Activated naive CD4-positive, alpha-beta T cell treated with anti-CD3 and anti-CD28 coated beads, Interleukin-2, amount 10 ng/mL, durations not matched to agents 7 days and 5 days (primary cell): ENCODE measurements at places on chromosomes 4 and X.

DNA sequence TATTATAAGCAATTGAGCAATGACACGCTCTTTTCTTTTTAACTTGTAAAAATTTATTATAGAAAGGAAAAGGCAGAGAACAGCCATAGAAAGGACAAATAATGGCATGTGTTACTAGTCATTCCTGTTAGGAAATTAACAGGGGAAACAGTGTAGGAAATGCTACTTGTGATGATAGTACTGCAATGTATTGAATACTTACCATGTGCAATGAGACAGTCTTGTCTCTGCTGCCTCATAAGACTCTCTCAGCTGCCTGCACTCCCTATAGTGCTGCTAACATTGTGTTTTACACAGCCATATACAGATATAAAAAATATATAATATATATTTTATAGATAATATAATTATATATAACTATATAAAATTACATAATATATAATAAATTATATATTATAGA lies 62.3 kb upstream of the SHOX start:
- no peaks in the 10 kb centered on the region for H3K27me3 ChIP-seq
- H3K4me1 ChIP-seq, result no peaks in the 10 kb centered on the region
- DNase-seq, result no peak
- H3K36me3 ChIP-seq, result no peaks in the 10 kb centered on the region

GRCh38 chr4:164765833-164766232 lies 11.9 kb downstream of the SMIM31 start:
- H3K27ac ChIP-seq, result no peak overlapping the region
- H3K27me3 ChIP-seq, result peaks cover 6% of the 10 kb centered on the region
- H3K36me3 ChIP-seq, result no peaks in the 10 kb centered on the region
- H3K4me1 ChIP-seq, result no peaks in the 10 kb centered on the region
- no peak for DNase-seq

DNA sequence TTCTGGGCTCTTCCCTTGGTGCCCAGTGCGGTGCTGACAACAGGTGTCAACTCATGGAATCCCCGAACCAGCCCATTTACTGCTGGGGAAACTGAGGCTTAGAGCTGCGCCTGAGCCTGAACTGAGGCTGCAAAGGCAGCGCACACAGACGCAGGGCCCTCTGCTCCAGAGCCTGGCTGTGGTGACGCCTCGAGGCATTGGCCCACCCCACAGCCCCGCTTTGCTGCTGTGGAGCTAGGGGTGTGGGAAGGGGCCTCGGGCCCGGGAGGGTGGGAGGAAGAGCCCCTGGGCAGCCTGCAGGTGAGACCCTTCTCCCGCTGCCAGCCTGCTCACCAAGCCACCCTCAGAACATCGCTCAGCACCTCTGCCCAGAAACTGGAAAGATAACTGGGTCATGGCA lies 97.4 kb upstream of the LRPAP1 start:
- no peaks in the 10 kb centered on the region for H3K36me3 ChIP-seq
- no peak for DNase-seq
- no peak overlapping the region for H3K4me3 ChIP-seq
- H3K27ac ChIP-seq, result no peak overlapping the region

GRCh38 chrX:128739539-128739938 lies 687.3 kb upstream of the ACTRT1 start:
- no peaks in the 10 kb centered on the region for H3K4me1 ChIP-seq
- DNase-seq, result no peak
- H3K27me3 ChIP-seq, result no peaks in the 10 kb centered on the region
- no peaks in the 10 kb centered on the region for H3K36me3 ChIP-seq
- no peak overlapping the region for H3K4me3 ChIP-seq
- H3K27ac ChIP-seq, result no peak overlapping the region

DNA sequence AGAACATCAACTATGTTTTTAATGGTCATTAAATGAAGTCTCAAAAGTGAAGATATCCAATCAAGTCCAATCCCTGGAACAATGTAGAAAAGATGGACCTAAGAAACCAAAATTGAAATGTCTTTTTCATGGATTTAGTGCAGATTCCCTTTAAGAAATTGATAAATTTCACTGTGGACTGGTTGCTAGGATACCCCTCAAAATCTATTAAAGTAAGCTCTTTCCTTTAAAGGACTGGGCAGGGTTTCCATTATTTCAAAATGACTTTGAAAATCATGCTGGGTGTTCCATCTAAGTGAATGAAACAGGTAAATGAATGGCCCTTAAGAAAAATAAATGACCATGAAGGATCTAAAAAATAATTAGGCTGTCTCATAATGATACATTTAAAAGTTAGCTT lies 28.6 kb downstream of the PLRG1 start:
- H3K27me3 ChIP-seq, result peaks cover 32% of the 10 kb centered on the region
- H3K27ac ChIP-seq, result no peak overlapping the region
- peaks cover 2% of the 10 kb centered on the region for H3K4me1 ChIP-seq
- no peak overlapping the region for H3K4me3 ChIP-seq

DNA sequence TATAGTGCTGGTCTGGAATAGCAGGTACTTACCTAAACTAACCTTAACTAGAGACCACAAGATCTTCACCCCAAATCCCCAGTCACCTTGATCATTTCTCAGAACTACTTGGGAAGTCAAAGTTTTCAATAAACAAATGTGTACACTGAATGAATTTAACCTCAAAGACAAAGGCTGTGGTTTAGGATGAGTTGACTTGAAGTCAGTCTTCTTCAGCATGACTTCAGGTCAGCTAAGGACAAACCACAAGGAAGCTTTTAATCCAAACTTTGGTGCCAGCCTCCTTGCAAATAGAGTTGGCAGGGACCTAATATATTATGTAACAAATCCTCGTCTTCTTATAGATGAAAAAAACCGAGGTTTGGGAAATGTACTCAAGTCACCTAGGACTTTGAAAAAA lies 21.2 kb upstream of the VCX2 start:
- no peaks in the 10 kb centered on the region for H3K36me3 ChIP-seq
- no peak overlapping the region for H3K27ac ChIP-seq
- no peak for DNase-seq
- H3K27me3 ChIP-seq, result no peaks in the 10 kb centered on the region
- H3K4me3 ChIP-seq, result no peak overlapping the region

- H3K27ac ChIP-seq, result no peak overlapping the region
- no peaks in the 10 kb centered on the region for H3K4me1 ChIP-seq
- DNase-seq, result no peak
- no peaks in the 10 kb centered on the region for H3K36me3 ChIP-seq
- no peaks in the 10 kb centered on the region for H3K27me3 ChIP-seq
Measured at GRCh38 chr4:119715490-119716445, 87.2 kb upstream of the PDE5A start.

- no peak overlapping the region for H3K27ac ChIP-seq
- H3K27me3 ChIP-seq, result no peaks in the 10 kb centered on the region
- no peak for DNase-seq
- H3K4me1 ChIP-seq, result no peaks in the 10 kb centered on the region
Measured at GRCh38 chr4:166512267-166512666, 639.2 kb downstream of the TLL1 start.

- H3K27me3 ChIP-seq, result no peaks in the 10 kb centered on the region
- no peak overlapping the region for H3K4me3 ChIP-seq
- H3K27ac ChIP-seq, result no peak overlapping the region
- no peaks in the 10 kb centered on the region for H3K4me1 ChIP-seq
- H3K36me3 ChIP-seq, result no peaks in the 10 kb centered on the region
Measured at GRCh38 chrX:43313035-43313434, 343.1 kb upstream of the MAOA start.

- H3K27me3 ChIP-seq, result no peaks in the 10 kb centered on the region
- no peak for DNase-seq
- peaks cover 15% of the 10 kb centered on the region for H3K4me1 ChIP-seq
Measured at GRCh38 chrX:139905051-139905450, 27.8 kb downstream of the ATP11C start.

DNA sequence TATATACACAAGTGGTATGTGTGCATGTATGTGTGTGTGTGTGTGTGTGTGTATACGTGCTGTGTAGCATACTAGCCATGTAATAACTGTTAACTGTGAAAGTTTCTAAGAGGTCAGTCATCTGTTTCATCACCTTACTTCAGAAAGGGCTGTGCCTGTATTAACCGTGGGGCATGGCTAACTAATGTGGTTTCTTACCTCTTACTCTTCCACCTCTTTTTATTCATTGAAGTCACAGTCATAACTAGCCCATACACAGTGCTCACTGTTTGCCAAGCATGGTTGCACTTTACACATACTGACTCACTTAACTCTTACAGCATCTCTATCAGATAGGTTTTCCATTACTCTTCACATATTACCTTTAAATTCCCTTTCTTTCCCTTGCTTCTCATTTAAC lies 23.7 kb upstream of the LRAT start:
- H3K4me3 ChIP-seq, result no peak overlapping the region
- peaks cover 13% of the 10 kb centered on the region for H3K4me1 ChIP-seq
- no peaks in the 10 kb centered on the region for H3K27me3 ChIP-seq
- no peak overlapping the region for H3K27ac ChIP-seq

- H3K27me3 ChIP-seq, result peaks cover 53% of the 10 kb centered on the region
- H3K4me1 ChIP-seq, result no peaks in the 10 kb centered on the region
- H3K36me3 ChIP-seq, result no peaks in the 10 kb centered on the region
- no peak for DNase-seq
- no peak within 1 kb of the TSS for H3K27ac ChIP-seq
Measured at GRCh38 chr4:8592366-8593263, at the start of gene CPZ. CPZ (plus strand) TSS chr4:8592765; CDS start chr4:8592834, 69 bp downstream.

GRCh38 chr4:145061318-145061920 lies 36.6 kb downstream of the ANAPC10 start:
- peaks cover 19% of the 10 kb centered on the region for H3K4me1 ChIP-seq
- H3K36me3 ChIP-seq, result peaks cover 6% of the 10 kb centered on the region
- no peak overlapping the region for H3K27ac ChIP-seq
- no peak overlapping the region for H3K4me3 ChIP-seq
- no peak for DNase-seq

DNA sequence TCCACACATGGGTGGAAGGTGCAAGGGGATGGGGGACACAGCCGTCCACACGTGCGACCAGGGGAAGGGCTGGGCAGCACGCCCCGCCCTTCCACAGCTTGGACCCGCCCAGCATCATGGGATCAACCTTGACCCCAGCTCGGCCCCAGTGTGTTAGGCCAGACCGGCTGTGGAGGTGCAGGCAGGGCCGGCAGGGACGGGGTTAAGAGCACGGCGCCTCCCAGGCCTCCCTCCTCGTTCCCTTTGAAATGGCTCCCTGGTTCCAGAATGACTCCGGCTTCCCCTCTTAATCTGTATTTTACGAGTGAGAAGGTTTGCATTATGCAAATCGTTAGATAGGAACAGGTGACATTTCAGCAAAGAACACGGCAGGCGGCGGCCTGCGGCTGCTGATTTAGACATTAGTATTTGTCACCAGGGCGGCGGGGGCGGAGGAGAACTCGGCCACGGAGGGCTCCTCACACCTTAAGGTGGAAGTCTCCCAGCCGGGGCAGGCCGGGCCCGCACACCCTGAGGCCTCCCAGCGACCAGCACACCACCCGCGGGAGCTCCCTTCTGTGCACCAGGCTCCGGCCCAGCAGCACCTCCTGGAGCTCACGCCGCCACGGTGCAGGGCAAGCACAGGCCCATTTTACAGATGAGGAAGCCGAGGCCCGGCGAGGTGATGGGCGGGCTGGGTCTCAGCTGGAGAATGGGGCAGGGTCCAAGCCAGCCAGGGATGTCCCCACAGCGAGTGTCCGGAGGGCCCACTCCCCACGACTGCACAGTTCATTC lies 116.1 kb downstream of the FAM53A start:
- no peak for DNase-seq
- no peaks in the 10 kb centered on the region for H3K36me3 ChIP-seq
- H3K27ac ChIP-seq, result no peak overlapping the region
- peaks cover 3% of the 10 kb centered on the region for H3K4me1 ChIP-seq
- H3K4me3 ChIP-seq, result no peak overlapping the region

DNA sequence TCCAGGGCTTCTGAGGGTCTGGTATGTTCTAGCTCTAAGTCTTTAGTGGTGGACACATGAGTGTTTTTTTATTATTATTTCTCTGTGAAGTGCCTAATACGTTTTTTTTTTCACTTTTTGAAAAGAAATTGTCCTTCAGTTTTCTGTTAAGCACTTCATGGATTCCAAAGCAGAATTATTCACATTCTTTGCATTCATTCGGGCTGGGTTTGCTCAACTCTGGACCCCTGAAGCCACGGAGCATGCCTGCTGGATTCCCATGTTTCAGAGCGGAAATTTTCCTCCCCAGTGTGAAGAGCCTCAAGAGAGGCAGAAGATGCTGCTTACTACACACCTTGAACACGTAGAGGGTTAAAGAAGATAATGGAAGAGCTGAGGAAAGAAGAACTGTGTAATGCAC lies 107.5 kb downstream of the EGF start:
- DNase-seq, result no peak
- peaks cover 5% of the 10 kb centered on the region for H3K27me3 ChIP-seq
- H3K4me1 ChIP-seq, result no peaks in the 10 kb centered on the region
- H3K36me3 ChIP-seq, result no peaks in the 10 kb centered on the region

- no peaks in the 10 kb centered on the region for H3K36me3 ChIP-seq
- H3K4me3 ChIP-seq, result no peak overlapping the region
- H3K4me1 ChIP-seq, result no peaks in the 10 kb centered on the region
- no peak overlapping the region for H3K27ac ChIP-seq
- DNase-seq, result no peak
- H3K27me3 ChIP-seq, result no peaks in the 10 kb centered on the region
Measured at GRCh38 chrX:108516184-108516583, 76.5 kb downstream of the COL4A5 start.
